Effector memory CD4-positive, alpha-beta T cell (primary cell): ENCODE measurements at places on chromosomes 6 and 20.
A peak's percentile ranks its signal among the peaks of the same experiment; 100 is the strongest.

- H3K36me3 ChIP-seq, result no peaks in the 10 kb centered on the region
- peak overlapping the region; percentile 82 for H3K27ac ChIP-seq
- peaks cover 20% of the 10 kb centered on the region for H3K4me1 ChIP-seq
- H3K27me3 ChIP-seq, result no peaks in the 10 kb centered on the region
- peak overlapping the region; percentile 78 for H3K4me3 ChIP-seq
Observed at GRCh38 chr6:26156850-26157250, 69.6 kb downstream of the HFE start.

GRCh38 chr6:12258591-12259075 lies 31.5 kb upstream of the EDN1 start:
- H3K27ac ChIP-seq, result no peak overlapping the region
- H3K4me1 ChIP-seq, result no peaks in the 10 kb centered on the region
- no peak for DNase-seq
- no peak overlapping the region for H3K4me3 ChIP-seq

- no peaks in the 10 kb centered on the region for H3K27me3 ChIP-seq
- no peak overlapping the region for H3K27ac ChIP-seq
- no peak overlapping the region for H3K4me3 ChIP-seq
- DNase-seq, result no peak
- no peaks in the 10 kb centered on the region for H3K36me3 ChIP-seq
- peaks cover 42% of the 10 kb centered on the region for H3K4me1 ChIP-seq
Observed at GRCh38 chr6:144340541-144341371, 55.6 kb downstream of the UTRN start.

DNA sequence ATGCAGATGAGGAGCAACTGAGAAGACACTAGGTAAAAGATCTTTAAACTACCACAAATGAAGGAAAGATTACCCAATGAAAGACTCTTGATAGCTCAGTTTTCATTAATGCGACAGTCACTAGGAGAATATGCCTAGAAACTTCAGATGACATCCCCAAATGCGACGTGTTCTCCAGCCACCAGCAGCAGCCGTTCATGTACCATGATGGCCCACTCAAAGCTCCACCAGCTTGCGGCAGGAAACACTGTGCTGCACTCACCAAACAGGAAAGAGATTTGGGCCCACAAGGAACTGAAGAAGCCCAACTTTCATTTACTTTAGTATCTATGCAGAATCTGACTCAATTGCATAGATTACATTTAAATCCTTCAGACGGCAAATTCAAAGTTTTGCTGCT lies 7.5 kb downstream of the DIDO1 start:
- H3K36me3 ChIP-seq, result peaks cover 6% of the 10 kb centered on the region
- H3K4me3 ChIP-seq, result peak overlapping the region; percentile 20
- H3K4me1 ChIP-seq, result peaks cover 78% of the 10 kb centered on the region
- no peak for DNase-seq
- no peaks in the 10 kb centered on the region for H3K27me3 ChIP-seq

DNA sequence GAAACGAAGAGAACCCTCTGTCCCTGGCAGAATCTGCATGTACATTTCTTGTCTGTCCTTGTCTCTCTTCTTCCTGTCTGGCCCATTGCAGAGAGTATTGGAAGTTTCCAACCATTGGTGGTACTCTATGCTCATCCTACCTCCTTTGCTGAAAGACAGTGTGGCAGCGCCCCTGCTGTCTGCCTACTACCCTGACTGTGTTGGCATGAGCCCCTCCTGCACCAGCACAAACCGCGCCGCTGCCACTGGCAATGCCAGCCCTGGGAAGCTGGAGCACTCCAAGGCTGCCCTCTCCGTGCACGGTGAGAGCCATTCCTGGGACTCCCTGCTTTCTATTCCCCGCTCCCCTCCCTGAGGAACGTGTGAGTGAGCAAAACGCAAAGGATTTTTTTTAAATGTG lies 32.5 kb downstream of the KDM1B start:
- no peak overlapping the region for H3K4me3 ChIP-seq
- no peaks in the 10 kb centered on the region for H3K4me1 ChIP-seq
- no peak for DNase-seq
- H3K27ac ChIP-seq, result no peak overlapping the region

DNA sequence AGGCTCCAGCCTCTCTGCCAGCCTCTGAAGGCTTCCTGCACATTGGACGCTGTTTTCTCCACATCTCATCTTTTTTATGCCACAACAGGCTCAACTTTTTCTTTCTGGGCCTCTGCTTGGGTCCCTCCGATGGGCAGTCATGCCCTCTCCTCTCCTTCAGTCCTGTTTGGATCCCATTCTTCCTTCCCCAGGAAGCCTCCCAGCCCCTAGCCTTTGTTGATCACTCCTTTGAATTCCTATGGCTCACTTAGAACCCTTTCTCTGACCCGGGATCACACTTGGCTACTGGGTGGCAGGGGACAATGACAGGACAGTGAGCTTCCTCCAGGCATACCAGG lies 4.5 kb downstream of the SLA2 start:
- peak overlapping the region; percentile 32 for H3K27ac ChIP-seq
- no peak overlapping the region for H3K4me3 ChIP-seq
- DNase-seq, result no peak
- H3K36me3 ChIP-seq, result peaks cover 32% of the 10 kb centered on the region

DNA sequence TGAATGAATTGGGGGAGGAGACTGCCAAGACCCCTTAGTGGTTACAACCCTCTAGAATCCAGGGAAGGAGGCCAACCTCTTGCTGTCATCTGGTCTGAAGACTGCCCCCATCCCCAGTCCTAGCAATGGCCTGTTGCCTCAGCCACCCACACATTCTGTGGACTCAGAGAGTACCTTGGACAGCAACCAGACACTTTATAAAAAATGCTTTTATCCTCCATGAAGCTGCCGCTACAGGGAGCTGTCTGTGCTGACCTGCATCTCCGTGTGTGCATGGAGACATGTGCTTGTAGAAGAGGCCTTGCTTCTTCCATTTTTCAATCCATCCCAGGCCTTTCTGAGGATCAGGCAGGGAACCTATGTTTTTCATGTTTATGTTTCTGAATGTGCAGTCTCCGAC lies 15.2 kb downstream of the CDH22 start:
- H3K36me3 ChIP-seq, result no peaks in the 10 kb centered on the region
- H3K4me3 ChIP-seq, result no peak overlapping the region
- DNase-seq, result no peak
- no peaks in the 10 kb centered on the region for H3K4me1 ChIP-seq

DNA sequence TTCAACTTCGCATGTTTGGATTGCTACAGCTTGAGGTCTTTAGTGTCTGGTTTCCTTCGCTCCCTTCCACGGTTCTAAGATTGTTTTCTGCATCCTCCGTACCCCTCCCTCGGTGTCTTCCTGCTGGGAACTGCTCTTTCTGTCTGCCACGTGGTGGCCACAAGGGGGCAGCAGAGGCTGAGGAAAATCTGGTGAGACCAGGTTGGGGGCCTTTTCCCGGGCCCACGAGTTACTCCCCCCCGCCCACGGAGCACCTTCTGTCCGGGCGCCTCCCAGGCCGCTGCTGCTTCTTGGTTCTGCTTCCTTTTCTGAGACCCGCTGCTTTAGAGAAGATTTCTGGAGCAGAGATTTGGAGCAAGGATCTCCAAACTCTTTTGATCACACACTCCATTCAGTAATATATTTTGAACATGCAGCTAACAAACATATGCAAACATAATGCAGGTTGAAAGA lies 21.1 kb upstream of the NOTCH4 start:
- no peak overlapping the region for H3K27ac ChIP-seq
- peak; percentile 37 for DNase-seq
- H3K4me3 ChIP-seq, result peak overlapping the region; percentile 13
- no peaks in the 10 kb centered on the region for H3K36me3 ChIP-seq
- H3K27me3 ChIP-seq, result no peaks in the 10 kb centered on the region
- H3K4me1 ChIP-seq, result peaks cover 5% of the 10 kb centered on the region

DNA sequence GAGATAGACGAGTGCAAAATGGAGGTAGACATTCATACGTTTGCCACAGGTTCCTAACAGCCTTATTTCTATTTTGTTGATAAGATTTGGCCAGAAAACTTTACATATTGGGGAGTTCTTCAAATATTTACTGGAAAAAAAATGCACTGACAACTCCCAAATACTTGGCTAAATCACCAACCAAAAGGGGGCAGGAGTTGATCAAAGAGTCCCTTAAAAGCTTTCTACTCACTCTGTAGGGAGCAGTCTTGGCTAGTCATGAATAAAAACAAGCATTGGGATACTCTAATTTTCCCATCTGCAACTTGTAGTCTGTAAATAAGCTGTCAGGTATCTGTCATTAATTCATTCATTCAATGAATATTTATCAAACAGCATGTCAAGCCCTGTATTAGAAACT lies 18.4 kb downstream of the TENT5A start:
- H3K4me3 ChIP-seq, result no peak overlapping the region
- no peak overlapping the region for H3K27ac ChIP-seq
- no peaks in the 10 kb centered on the region for H3K36me3 ChIP-seq

DNA sequence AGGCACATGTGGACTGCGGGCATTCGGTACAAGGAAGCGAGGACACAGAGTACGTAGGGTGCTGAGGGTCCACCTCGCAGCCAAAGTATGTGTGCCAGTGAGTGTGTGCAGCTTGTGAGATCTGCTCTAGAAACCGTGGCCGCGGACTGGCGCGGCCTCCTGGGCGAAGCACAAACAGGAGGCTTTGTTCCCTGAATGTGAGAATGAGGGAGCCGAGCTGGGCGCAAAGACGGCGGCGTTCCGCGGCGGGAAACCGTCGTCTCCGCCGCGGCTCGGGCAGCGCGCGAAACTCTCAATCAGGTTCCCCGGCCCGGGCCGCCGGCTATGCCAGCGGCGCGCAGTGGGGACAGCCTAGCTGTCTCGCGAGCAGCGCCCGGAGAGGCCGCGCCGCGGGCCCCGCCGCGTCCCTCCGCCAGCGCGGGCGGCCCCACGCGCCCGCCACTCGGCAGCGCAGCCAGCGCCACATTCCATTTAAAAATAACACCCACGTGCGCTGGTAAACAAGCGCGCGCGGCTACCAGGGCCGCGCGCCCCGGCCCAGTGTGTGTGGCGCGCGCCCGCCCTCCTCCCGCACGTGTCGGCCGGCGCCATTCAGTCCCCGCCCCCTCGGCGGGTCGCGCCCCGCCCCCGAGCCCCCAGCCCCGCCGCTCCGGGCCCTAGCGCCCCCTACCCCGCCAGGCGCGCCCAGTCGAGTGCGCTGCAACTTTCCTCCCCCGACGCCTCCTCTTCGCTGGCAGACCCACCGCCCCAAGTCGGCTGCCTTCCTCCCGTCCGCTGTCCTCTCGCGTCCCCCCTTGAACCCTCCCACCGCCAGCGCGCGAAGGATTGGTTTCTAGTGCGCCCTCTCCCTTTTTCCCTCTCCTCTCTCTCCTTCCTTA lies 3.0 kb upstream of the FOXO3 start:
- H3K27ac ChIP-seq, result peak overlapping the region; percentile 99
- DNase-seq, result peak; percentile 77
- H3K4me3 ChIP-seq, result peak overlapping the region; percentile 70

DNA sequence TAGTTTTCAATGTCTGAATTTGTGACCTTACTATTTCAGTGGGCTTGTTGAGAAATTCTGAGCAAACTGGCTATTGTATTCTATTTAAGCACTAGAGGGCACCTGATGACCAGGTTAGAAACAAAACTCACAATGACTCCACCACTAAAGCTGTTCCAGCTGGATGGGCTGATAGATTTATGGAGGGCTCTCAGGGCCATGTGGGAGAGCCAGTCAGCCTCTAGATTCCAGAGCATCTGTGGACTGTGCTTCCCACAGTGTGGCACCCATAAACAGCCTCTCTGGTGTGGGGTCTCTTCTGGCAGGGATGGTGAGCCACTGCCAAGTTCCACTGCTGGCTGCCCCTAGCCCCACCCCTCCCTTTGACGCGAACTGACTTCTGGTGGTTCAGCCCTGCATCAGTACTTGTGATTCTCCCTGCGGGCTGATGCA lies 29.2 kb downstream of the C6orf58 start:
- H3K4me3 ChIP-seq, result no peak overlapping the region
- no peaks in the 10 kb centered on the region for H3K27me3 ChIP-seq
- no peak overlapping the region for H3K27ac ChIP-seq
- H3K4me1 ChIP-seq, result no peaks in the 10 kb centered on the region

GRCh38 chr20:43904827-43905177 lies 9.8 kb upstream of the TOX2 start:
- no peaks in the 10 kb centered on the region for H3K4me1 ChIP-seq
- no peak overlapping the region for H3K4me3 ChIP-seq
- no peak for DNase-seq
- H3K36me3 ChIP-seq, result no peaks in the 10 kb centered on the region

GRCh38 chr6:117352466-117353081 lies 73.2 kb downstream of the ROS1 start:
- H3K4me1 ChIP-seq, result no peaks in the 10 kb centered on the region
- DNase-seq, result no peak
- no peak overlapping the region for H3K27ac ChIP-seq
- H3K4me3 ChIP-seq, result no peak overlapping the region

DNA sequence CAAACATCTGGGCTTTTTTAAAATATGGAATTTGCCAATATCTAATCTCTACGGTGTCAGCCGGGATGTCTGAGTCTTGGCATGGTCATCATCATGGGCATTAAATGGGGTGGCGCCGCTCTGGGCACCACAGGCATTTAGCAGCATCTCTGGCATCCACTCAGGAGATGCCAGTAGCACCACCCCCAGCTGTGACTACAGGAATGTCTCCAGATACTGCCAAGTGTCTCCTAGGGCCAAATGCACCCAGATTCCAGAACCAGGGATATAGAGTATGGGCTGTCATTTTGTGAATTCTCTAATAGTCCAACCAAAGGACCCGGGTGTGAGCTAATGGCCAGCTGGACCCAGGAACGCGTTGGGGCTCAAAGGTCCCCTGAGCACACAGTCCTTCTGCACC lies 361.0 kb downstream of the TAF4 start:
- no peaks in the 10 kb centered on the region for H3K36me3 ChIP-seq
- no peak overlapping the region for H3K27ac ChIP-seq
- no peaks in the 10 kb centered on the region for H3K27me3 ChIP-seq
- DNase-seq, result no peak
- no peak overlapping the region for H3K4me3 ChIP-seq
- no peaks in the 10 kb centered on the region for H3K4me1 ChIP-seq

- no peak for DNase-seq
- H3K4me1 ChIP-seq, result peaks cover 2% of the 10 kb centered on the region
- no peak overlapping the region for H3K27ac ChIP-seq
- H3K4me3 ChIP-seq, result no peak overlapping the region
Observed at GRCh38 chr20:23122796-23123655, 36.9 kb upstream of the CD93 start.

- no peak overlapping the region for H3K4me3 ChIP-seq
- H3K4me1 ChIP-seq, result peaks cover 12% of the 10 kb centered on the region
- peaks cover 81% of the 10 kb centered on the region for H3K36me3 ChIP-seq
- no peaks in the 10 kb centered on the region for H3K27me3 ChIP-seq
- H3K27ac ChIP-seq, result no peak overlapping the region
- no peak for DNase-seq
Observed at GRCh38 chr20:48702455-48702913, 125.3 kb downstream of the PREX1 start.

- no peak for DNase-seq
- no peaks in the 10 kb centered on the region for H3K36me3 ChIP-seq
- no peaks in the 10 kb centered on the region for H3K27me3 ChIP-seq
- no peak overlapping the region for H3K27ac ChIP-seq
Observed at GRCh38 chr6:69835414-69836179, 30.8 kb upstream of the COL19A1 start.

- H3K4me3 ChIP-seq, result no peak overlapping the region
- no peak for DNase-seq
- H3K36me3 ChIP-seq, result peaks cover 17% of the 10 kb centered on the region
Observed at GRCh38 chr20:45361793-45362192, 1.2 kb upstream of the SYS1 start.
